ENCODE measurements at places on chromosomes 12 and 14.

- no peak for DNase-seq
Measured at GRCh38 chr14:85087201-85087600, 442.7 kb upstream of the FLRT2 start.

- no peak for DNase-seq
Measured at GRCh38 chr14:73472185-73473114, 14.1 kb upstream of the NUMB start.

- DNase-seq, result no peak
Measured at GRCh38 chr14:92659765-92660561, 88.5 kb downstream of the LGMN start.

GRCh38 chr12:31897781-31898503 is 61.3 kb upstream of the RESF1 start:
- DNase-seq, result no peak

- DNase-seq, result no peak
Measured at GRCh38 chr14:45972416-45972815, 679.2 kb downstream of the RPL10L start.

GRCh38 chr12:104526320-104526719 is 69.6 kb downstream of the CHST11 start:
- DNase-seq, result no peak

DNA sequence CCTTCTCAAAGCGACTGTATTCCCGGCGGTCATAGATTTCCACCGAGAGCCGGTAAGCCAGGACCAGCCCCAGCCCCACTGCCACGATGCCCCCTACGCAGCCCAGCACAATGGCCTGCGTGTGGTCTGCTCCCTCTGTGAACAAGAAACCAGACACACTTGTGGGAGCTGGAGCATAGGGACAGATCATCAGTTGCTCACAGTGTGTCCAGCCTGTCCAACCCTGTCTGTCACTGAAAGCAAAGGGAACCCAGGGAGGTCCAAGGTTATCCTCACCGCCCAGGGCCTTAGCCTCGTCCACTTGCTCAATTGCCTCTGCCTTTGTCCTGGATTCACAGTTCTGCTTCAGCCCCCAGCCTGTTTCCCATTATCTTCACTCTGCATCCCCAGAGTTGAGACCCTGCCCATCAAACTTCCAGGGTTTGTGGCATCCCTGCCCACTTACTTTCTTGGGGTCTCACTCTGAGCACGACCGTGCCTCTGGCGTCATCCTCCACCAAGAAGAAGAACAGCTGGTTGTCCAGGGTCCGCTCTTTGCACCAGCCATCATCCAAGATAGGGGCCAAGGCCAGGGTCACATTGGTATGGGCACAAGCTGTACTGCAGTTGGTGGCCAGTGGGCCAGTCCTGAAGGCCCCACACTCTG is 11.3 kb upstream of the CSAD start:
- DNase-seq, result no peak

GRCh38 chr12:42570076-42570475 is 19.5 kb downstream of the PRICKLE1 start:
- no peak for DNase-seq

DNA sequence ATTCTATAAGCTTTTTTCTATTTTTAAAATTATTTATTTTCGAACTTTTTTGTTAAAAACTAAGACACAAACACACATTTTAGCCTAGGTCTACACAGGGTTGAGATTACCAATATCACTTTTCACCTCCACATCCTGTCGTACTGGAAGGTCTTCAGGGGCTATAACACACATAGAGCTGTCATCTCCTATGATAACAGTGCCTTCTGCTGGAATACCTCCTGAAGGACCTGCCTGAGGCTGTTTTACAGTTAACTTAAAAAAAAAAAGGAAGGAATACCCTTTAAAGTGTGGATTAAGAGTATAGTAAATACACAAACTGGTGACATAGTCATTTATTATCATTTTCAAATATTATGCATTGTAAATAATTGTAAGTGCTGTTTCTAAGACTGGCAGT is 43.0 kb downstream of the RASSF8 start:
- no peak for DNase-seq

DNA sequence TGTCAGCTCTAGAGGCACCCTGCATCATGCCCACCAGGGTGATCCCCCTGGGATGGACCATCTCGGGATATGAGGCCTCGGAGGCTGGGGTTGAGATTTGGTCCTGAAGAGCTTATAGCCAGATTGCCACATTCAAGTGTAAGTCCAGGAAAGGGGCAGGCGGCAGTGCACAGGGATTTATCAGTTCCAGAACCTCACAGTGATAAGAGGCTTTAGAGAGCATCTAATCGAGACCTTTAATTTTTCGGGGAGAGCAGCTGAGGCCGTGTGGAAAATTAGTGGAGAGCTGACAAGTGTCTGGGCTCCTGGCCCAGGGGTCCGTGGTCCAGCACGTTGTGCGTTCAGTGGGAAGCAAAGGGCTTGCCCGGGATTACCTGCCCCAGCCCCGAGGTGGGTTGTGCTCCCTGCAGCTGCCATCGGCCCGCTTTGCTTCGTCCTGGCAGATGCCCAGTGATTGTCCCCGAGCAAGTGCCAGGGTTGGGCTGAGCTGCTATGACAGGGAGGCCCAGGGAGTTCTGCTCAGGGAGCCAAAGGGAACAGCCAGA is 52.1 kb downstream of the C14orf132 start:
- DNase-seq, result no peak

DNA sequence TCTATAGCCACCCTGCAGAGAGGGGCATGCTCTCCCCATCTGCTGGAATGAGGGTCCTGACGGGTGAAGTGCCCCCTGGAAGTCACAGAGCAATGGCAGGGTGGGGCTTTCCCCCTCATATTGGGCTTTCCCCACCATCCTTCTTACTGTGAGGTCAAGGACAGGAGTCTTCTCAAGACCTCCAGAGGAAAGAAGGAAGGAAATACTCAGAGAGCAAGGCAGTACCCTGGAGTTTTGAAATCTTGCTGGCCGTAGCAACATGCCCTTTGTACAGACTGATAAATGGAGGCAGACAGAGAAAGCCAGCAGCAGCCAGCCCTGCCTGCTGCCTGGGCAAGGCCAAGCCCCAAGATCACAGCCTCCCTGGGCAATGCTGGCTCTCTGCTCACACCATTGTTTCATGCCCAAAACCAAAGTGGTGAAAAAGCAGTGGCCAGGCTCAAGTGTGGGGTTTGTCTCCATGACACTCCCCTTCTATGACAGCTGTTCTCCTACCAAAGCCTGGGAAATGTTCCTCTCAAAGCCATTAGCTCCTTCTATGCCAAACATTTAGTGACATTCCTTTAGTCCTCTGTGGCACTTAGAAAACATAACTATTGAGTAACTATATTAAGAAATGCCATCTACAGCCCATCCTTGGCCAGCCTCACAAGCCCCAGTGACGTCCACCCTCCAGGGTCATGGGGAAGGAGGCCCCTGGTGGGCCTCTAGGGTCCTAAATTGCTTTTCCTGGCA is 13.2 kb upstream of the ITPK1 start:
- no peak for DNase-seq

DNA sequence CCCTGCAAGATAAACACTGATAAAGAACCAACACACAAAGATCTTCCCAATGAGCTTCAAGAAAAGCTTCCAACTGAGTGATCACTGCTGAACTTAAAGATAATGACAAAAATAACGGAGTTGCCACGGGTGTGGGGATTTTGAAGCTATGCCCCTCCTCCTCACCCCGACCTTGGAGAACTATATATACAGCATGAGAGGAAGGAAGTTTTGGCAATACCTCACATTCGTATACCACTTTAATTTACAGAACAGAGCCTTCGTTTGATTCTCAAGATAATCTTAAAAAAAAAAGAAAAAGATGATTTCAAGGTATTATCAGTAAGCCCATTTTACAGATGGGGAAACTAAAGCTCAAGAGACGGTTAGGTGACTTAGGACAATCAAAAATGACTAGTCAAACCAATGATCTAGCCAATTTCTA is 715 bp downstream of the NEK9 start:
- DNase-seq, result no peak

GRCh38 chr14:49863487-49864281 is 11.1 kb upstream of the NEMF start:
- no peak for DNase-seq

- no peak for DNase-seq
Measured at GRCh38 chr12:42568952-42569915, 20.3 kb downstream of the PRICKLE1 start.

DNA sequence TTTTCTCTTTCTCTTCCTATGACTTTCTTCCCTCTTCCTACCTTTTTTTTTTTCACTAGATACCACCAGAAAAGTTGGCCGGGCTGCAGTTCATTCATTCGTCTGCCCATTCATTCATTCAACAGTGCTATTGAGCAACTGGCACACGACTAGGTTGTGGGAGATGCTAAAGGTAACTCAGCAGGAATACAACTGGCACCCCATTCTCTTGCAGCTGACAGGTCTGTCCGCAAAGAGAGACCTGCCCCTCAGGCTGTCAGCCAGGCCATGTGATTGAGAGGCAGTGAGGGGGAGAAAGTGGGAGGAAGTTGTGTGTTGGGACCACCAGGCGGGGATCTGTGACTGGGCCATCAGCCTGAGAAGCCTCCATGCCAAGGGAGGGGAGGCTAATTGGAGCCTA is 105.2 kb downstream of the TSPAN9 start:
- no peak for DNase-seq

DNA sequence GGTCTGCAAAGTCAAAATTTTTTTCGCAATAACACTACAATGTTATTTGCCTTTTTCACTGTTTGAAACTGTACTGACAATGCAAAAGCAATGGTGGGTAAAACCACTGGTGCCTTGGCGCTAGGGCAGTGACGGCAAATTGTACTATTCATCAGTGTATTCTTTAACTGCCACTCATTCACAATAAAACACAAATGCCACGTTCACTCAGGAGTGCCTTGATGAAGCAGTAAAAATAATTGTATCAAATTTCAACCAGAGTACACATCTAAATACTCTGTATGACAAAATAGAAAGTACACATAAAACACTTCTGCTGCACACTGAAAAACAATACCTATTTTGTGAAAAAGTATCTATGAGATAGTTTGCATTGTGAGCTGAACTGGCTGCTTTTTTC is 17.8 kb downstream of the DCAF5 start:
- DNase-seq, result no peak

DNA sequence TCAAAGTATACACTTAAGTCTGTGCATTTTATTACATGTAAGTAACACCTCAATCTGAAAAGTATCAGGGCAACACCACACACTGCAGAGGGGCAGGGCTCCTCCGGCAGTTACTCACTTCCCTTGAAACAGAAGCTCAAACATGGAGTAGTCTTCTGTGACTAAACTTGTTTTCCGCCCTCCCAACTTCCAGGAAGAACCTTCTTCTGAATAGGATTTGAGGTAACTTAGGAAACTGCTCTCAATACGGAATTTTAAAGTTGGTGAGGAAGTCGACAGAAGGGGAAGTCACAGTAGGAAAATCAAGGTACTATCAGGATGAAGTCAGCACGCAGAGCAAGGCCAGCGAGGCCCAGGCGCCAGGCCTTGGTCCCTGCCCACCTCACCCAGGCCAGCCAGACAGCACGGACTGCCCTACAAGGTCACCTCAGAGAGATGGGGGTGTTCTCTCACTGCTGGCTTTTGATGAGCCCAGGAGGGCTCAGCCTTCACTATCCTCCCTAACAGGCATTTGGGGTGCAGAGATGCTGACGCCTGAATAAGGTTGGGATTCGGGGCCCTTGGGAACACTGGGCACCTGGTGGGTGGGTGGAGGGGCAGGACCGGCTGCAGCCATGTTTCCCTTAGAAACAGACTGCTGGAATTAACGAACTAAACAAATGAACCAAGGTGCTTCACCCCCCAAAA is 5.8 kb downstream of the ANKRD9 start:
- no peak for DNase-seq

- no peak for DNase-seq
Measured at GRCh38 chr12:81332054-81332453, 254.2 kb downstream of the ACSS3 start.

GRCh38 chr14:64806862-64807495 is 72.7 kb downstream of the SPTB start:
- DNase-seq, result no peak

GRCh38 chr12:47184813-47185212 is 105.1 kb upstream of the AMIGO2 start:
- DNase-seq, result no peak

DNA sequence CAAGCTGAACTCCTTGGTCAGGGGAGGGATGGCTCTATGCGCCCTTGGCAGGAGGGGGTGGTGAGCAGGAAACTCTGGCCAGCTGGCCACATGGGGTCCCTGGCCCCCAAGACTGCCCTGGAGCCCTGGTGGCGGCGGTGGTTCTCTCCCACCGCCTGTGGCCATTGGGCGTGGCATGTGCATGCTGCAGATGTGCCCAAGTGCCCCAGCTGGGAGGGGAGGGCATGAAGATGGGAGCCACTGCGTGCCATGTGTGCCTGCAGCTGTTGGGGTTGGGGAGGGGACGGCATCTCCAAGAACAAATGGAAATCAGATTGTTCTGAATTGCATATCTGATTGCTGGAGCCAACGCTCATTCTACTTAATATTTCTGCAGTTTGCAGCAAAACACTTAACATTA is 115.7 kb upstream of the IGF1 start:
- DNase-seq, result no peak

DNA sequence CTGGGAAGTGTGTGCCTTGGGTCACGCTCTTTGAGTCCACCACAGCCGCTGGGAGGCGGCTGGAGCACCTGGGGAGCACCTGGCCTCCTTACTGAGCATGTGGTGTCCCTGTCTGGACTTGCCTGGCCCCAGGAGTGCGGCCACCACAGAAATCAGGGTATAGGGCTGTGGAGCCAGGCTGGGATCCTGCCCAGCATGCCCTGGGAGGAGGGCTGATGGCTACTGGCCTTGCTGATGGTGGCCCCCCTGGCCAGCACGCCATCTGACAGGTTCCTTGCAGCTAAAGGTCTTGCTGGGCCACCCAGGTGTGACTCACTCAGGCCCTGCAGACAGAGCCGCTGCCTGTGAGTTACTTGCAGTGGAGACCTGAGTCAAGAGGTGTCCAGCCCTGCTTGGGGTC is 6.0 kb downstream of the ULK1 start:
- no peak for DNase-seq

- no peak for DNase-seq
Measured at GRCh38 chr12:44053549-44054127, 217.8 kb downstream of the TMEM117 start.

- DNase-seq, result no peak
Measured at GRCh38 chr12:107929436-107929835, 154.9 kb downstream of the ASCL4 start.

DNA sequence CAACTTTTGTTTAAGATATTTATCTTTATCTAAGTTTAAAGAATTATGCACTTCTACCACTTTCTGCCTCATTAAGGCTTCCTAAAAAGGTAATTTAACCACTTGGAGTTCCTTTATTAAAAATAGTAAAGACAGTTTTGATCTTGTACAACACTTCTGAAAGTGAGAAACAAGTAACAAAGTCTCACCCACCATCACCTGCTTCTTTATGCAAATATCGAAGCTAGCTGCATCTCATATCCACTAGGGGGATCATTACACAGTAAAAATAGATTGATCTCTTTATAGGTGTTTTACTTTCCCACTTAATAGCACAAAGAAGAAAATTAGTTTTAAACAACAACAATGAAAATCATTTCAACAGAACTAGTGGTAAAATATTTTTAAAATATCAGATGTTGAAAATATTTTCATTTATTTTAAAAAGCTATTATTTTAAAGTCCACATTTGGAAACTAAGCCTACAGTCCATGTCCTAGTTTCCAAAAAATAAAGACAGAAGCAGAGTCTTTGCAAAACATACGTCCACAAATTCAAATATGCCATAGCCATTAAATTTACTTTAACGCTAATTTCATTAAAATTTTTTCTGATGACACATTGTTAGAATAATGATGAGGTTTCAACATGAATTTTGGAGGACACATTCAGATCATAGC is 160.0 kb upstream of the SOX5 start:
- DNase-seq, result no peak

- no peak for DNase-seq
Measured at GRCh38 chr14:64387232-64387781, 846 bp upstream of the MTHFD1 start.

- DNase-seq, result no peak
Measured at GRCh38 chr12:41277100-41277945, 89.2 kb downstream of the PDZRN4 start.

Data from stimulated activated CD4-positive, alpha-beta T cell treated with anti-CD3 and anti-CD28 coated beads, Interleukin-15, amount 100 ng/mL, for 48 hours (primary cell).